Right atrium auricular region (tissue), 2 donors: ENCODE measurements at places on chromosomes 4 and X. TPM values are rescaled to one million over a fixed set of nuclear protein-coding genes. Genes with fewer than 3 reads are reported as not detected.

GRCh38 chr4:127856196-127856812 is 24.4 kb upstream of the PLK4 start:
- no peak overlapping the region for H3K4me3 ChIP-seq
- H3K27ac ChIP-seq, result no peak overlapping the region
- no peak for DNase-seq
- H3K4me1 ChIP-seq, result no peaks in the 10 kb centered on the region
- no peaks in the 10 kb centered on the region for H3K27me3 ChIP-seq
- no peaks in the 10 kb centered on the region for H3K36me3 ChIP-seq

DNA sequence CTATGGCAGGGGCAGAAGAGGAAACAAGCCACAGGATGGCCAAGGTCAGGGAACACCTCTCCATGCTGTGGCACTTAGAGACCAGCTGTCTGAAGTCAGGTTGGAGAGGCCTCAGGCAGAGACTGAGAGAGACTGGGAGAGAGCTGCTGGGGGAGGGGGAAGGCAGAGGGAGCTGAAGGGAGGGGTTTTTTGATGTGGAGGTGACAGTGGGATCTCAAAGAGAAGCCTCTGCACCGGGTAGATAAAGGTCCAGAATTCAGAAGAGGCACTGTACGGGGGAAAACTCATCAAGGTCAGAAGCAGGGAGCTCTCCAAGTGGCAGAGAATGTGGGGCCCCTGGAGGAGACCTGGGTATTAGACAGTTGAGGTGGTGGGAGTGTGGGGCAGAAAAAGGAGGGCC is 41.6 kb upstream of the HMGB3 start:
- H3K4me3 ChIP-seq, result no peak overlapping the region
- H3K27me3 ChIP-seq, result no peaks in the 10 kb centered on the region
- H3K36me3 ChIP-seq, result no peaks in the 10 kb centered on the region
- no peak overlapping the region for H3K27ac ChIP-seq

The RPS6KA3 gene
- 30.5 TPM for total RNA-seq

The FRMD7 gene
- total RNA-seq, result not detected

The TMSB15B gene
- total RNA-seq, result not detected

The TCEAL2 gene
- 9.6 TPM for total RNA-seq

The FSTL5 gene
- total RNA-seq, result not detected
